CD4-positive, alpha-beta T cell treated with Interleukin-10 for 1 hour (primary cell): ENCODE measurements at places on chromosomes 6 and 20.

- no peak for DNase-seq
These were observed 67.9 kb upstream of the E2F3 start for GRCh38 chr6:20333721-20334269.

DNA sequence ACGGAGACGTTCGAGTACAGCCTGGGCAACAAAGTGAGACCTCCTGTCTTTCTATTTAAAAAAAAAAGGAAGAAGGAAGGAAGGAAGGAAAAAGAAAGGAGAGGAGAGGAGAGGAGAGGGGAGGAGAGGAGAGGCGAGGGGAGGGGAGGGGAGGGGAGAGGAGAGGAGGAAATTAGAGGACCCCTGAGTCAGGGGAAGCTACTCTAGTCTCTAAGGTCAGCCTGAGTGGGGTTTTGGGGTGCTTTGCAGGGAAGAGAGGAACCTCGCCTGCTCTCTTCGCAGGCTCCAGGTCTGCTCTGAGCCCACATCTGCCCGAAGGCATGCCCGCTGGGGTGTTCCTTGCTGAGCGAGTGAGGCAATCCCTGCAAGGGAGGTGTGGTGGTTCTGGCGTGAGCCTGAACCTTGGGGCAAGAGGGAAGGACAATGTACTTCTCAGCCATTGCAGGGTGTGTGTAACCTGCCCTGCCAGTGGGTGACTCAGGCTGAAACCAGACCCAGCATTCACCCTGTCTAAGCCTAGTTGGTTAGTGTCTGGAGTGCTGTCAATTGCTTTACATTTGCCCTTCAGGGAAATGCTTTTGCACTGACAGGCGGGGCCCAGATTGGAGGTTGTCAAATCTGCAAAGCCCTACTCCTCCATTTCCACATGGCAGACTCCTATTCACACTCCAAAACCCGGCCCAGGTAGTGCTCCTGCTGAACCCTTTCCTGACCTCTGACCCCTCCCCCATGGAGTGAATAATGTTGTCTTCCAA, 15.3 kb upstream of the MMP9 start:
- no peak for DNase-seq

GRCh38 chr6:148983966-148984365, 237.1 kb downstream of the UST start:
- no peak for DNase-seq

- DNase-seq: no peak
These were observed 5.3 kb upstream of the UBD start for GRCh38 chr6:29564875-29565274.

- no peak for DNase-seq
These were observed 12.0 kb upstream of the PTPN1 start for GRCh38 chr20:50498071-50498776.

- no peak for DNase-seq
These were observed 27.4 kb downstream of the PMEPA1 start for GRCh38 chr20:57682184-57683101.

- no peak for DNase-seq
These were observed 50.5 kb upstream of the SSTR4 start for GRCh38 chr20:22984606-22985005.

GRCh38 chr6:100202417-100203194, 208.6 kb upstream of the MCHR2 start:
- DNase-seq: no peak

DNA sequence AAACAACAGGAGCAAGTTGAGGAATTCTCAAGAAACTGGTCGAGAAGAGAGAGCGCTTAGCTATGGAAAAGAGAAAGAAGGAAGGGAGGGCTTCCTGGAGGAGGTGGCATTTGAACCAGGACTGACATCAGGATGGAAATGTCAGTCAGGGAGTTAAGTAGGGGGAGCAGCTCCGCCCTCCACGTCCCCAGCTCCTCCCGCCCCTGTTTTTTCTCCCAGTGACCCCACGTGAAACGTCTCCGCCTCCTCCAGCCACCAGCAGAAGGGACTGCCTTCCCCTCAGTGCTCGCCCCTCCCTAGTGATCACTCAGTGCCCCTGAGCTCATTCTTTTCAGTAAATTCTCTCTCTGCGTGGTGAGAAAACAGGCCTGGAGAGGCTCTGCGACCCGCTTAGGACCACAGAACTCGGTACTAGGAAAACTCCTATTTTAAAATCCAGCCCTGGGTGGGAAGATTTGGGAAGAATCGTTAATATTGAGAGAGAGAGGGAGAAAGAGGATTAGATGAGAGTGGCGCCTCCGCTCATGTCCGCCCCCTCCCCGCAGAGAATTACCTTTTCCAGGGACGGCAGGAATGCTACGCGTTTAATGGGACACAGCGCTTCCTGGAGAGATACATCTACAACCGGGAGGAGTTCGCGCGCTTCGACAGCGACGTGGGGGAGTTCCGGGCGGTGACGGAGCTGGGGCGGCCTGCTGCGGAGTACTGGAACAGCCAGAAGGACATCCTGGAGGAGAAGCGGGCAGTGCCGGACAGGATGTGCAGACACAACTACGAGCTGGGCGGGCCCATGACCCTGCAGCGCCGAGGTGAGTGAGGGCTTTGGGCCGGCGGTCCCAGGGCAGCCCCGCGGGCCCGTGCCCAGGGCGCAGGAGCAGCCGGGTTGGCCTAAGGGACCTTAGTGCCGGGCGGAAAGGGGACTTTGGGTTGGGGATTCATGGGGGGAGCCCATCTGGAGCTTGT, 4.6 kb downstream of the HLA-DPB1 start:
- no peak for DNase-seq

GRCh38 chr20:46757754-46758678, 48.6 kb downstream of the SLC2A10 start:
- DNase-seq: peak; percentile 61

DNA sequence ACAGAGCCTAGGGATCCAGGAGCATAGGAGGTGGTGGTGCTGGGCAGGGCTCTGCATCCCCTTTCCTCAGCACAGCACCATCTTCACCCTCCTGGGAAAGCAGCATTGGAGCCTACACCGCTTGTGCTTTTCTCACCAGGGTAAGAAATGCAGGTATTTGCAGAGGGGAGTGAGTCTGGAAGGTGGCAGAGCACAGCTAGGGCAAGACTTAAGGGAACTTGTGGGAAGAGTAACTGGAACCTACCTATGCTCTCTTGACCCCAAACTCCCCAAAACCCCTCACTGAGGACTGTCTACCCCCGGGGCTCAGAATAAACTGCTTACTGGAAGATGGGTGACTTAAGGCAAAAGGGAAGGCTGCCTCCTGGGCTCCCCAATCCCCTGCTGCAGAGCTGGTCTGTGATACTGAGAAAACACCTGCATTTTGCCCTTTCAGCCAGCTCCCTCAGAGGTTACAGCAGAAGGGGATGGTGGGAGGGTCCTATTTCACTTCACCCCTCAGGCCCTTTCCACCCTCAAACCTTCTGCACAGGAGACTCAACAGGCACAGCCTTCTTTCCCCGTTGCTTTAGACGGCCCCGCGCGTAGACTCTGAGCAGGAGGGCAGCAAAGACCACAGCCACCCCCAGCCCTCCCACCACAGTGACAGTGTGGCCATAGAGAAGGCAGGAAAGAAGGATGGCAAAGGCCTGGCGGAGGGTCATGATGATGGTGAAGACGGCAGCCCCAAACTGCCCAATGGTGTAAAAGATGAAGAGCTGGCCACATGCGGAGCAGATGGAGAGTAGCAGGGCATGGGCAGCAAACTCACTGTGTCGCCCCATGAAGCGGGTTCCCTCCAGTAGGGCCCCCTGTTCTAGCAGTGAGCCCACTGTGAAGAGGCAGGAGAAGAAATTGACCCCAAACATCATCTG, 2.9 kb downstream of the SLC35B2 start:
- no peak for DNase-seq

DNA sequence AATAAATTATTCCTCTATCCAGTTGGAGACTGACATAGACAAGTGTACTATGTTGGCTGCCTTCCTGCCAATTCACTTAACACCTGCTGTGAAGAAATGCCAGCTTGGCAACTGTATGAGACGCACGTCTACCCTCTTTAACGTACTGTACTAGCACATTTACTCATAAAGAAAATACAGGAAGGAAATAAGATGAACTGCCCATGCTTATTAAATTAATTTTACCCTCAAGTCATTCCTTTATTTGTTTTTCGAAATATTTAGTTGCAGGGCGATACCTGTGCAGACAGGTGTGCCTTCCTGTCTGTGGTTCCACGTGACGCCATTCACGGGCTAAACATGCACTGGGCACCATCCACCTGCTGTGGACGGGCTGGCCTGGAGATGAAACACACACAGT, 52.0 kb downstream of the PSMG4 start:
- no peak for DNase-seq

DNA sequence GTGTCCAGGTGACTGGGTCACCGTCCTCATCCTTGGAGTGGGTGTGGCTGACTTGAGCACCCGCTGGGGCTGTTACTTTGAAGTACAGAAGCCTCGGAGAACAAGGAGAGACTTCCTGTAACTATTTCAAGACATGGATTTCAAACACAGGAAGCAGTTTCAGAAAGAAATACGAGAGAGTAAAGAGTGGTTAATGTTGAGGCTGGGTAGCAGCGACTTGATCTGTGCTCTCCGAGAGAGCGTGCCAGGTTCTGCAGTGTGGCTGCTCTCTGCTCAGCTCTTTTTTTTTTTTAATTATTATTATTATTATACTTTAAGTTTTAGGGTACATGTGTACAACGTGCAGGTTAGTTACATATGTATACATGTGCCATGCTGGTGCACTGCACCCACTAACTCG, 17.5 kb upstream of the EFCAB8 start:
- no peak for DNase-seq

DNA sequence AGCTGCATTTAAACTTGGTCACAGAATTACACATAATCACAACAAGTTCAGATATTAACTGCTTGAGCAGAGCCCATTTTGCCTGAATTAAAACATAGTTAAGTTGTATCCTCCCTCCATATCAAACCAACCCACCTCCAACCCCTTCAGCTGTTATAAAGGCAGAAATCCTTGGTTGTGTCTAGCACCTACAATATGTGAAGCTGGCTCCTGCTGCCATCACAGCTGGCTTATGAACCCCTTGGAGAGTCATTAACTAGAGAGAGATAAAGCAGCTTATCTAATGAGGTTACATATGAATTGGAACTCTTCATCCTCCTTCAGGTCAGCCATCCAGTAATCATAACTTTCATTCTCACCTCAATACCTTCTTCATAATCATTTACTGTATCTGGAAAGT, 101.8 kb downstream of the EPHA7 start:
- no peak for DNase-seq

DNA sequence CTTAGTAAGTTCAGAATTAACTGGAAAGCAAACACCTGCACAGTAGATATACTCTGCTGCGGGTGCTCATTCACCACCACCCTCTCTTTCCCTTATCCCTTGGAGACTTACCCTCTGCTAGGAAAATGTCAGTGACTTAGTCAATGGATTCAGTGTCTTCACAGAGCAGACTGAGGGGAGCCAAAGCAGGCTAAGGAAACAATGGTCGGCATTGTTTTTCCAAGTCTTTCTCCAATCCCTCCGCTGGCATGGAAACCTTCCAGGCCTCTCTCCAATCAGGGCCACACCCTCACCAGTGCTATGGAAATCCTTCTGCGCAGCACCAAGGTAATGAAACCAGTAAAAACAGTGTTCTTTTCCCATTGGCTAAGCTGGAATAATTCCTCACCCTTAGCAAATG, 531.2 kb downstream of the TFAP2B start:
- no peak for DNase-seq

- no peak for DNase-seq
These were observed 28.2 kb upstream of the PLAGL1 start for GRCh38 chr6:144036064-144036834.

GRCh38 chr6:184161-184700, 108.1 kb upstream of the DUSP22 start:
- no peak for DNase-seq

DNA sequence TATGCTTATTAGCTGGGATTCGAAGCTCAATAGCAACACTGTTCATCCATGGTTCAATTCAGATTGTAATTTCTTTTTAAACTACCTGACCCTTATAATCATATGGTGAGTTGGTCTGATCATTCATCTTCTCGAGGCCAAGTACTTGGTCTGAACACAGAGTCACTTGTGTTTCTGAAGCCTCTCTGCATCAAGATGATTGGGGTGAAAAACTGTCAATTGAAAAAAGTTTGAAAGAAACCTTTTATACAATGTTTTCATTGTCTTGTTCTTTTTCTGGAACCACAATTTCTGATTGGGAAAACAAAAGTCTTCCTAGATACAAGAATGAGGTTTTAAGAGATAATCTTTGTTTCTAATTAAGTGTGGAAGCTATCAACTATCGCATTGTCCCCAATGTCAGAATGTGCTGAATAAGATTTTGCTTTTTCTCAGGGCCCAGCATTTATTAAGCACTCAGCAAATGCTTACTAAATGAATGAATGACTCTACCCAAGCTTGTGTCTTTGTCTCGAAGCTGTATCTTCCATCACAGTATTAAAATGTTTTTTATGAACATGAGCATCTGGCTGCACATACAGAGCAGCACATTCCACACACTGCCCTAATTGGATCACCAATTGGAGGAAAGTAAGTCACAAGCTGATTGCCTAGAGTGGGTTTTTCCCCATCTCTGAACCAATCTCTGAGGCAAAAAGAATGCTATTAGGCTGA, 45.0 kb upstream of the MOXD1 start:
- DNase-seq: no peak

- DNase-seq: no peak
These were observed 31.5 kb upstream of the ADTRP start for GRCh38 chr6:11810039-11810541.

GRCh38 chr20:24672886-24673677, 203.7 kb downstream of the SYNDIG1 start:
- DNase-seq: no peak

- DNase-seq: peak; percentile 52
These were observed 1.7 kb downstream of the KCNK15 start for GRCh38 chr20:44747166-44748004.

DNA sequence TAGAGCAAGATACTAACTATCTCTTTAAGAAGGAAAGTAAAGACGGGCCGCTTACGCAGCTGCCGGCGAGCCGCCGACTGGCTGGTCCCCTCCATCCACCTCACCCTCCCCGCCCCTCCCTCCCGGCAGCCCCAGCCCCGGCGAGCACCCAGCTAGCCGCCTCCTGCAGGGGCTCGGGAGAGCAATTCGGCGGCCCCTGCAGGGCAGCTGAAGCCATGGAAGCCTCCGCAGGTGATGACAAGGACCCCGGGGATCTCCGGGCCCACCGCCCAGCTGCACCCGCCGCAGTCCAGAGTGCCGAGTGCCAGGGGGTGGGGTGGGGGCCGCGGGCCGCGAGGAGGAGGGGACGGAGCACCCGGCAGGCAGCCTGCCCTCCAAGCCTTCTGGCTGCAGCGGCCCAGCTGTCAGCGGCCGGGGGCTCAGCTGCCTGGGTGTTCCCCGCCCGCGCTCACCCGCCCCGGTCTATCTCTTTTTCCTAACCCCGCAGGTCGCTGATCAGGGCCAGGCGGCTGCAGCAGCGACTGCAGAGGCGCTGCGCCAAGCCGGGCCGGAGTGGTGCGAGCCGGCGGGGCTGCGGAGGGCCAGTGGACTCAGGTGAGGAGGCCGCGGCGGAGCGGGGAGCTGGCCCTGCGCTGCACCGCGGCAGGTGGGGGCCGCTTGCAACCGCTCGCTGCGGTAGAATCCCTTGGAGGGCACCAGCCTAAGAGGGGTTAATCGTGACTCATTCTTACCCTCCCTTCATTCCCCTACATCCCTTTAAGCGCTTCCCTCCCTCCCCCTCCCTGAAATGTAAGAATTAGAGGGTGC, at the start of gene SNPH:
Gene SNPH (plus strand): TSS at position 128 of the 807 bp plus-strand sequence. CDS start 29,946 bp downstream, outside the sequence.
- DNase-seq: peak; percentile 82
